ENCODE measurements at places on chromosomes 7 and 10.

DNA sequence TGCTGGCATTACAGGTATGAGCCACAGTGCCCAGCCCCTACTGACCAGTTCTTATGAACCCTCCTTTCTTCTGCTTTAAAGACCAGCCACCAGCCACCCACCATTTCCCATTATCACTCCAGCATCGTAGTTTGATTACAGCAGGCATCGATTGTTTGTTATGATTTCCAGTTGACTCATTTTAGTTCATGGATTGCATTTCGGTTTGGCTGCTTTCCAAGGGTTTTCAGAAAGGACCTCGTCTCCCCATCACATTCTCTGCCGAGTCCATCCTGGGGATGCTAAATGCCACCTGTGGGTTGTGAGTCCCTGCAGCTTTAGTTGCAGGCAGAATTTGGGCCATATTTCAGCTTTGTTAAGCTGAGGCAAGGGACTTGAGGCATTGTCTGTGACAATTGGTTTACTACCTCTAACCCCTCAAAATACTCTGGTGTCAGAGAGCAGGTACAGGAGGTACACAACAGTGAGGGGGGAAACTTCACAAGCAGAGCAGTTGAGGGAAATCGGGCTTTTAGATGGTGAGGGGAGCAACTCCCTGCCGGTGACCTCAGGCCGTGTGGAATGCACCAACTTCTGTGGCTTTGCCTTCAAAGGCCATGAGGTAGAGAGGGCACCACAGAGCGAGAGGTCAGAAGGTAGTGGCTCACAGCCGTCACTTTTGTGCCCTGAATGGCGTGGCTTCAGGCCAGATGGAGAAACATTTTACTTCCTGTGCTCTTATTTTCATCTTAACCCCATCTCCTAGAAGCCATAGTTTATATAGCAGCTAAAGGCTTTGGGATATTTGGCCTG lies 203.8 kb downstream of the CCDC3 start:
- no peak for DNase-seq

DNA sequence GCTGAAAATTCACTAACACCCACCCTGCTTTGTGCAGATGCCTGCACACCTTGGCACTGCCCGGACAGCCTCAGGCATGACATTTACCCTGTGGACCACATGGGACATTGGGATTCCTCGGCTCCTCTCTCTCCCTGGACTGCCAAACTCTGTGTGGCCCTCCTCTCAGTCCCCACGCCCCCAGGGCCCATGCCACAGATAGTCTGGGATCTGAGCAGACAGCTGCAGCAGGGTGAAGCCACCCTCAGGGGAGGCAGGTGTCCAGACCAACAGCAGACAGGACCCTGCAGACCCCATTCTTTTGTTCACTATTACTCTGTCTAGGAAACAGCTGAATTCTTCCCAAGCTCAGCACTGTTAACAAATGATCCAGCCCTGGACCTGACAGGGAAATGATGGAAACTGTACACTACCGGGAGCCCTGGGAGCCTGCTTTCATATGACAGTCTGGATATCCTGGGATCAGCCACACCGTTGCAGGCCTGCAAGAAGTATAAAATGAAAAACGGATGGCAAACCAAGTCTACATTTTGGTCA lies 83.4 kb downstream of the VOPP1 start:
- DNase-seq = no peak

DNA sequence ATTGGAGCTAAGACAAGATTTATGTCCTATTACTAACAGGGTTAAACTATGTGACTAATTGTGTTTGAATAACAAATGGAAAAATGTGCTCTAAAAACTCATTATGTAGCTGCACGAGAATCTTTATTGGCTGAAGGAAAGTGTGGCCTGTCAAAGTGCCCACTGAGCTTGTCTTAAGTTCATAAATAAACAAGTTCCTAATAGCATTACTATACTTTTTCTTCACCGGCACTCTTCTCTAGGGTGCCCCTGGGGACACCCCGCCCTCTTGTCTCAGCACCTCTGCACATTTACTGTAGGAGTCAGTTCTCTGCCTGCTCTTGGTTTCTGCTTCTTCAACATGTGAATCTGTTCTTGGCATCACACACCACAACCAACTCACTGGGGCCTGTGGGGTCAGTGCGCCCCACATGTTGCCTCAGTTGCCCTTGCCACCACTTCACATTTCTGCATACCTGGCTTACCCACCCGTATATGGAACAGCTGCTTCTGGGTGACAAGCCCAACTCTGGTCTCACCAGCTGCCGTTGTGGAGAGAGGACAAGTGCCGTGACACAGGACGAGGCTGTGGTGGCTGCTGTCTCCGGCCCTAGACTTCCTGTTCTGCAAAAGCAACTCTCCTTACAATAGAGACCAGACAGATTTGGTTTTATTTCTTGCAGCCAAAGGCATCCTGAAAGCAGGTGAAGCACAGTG lies 96.3 kb upstream of the DDC start:
- peak; percentile 58 for DNase-seq

GRCh38 chr10:86878983-86879713 lies 78.3 kb downstream of the MMRN2 start:
- DNase-seq = no peak

- no peak for DNase-seq
These were observed 16.5 kb downstream of the YKT6 start for GRCh38 chr7:44217223-44217714.

DNA sequence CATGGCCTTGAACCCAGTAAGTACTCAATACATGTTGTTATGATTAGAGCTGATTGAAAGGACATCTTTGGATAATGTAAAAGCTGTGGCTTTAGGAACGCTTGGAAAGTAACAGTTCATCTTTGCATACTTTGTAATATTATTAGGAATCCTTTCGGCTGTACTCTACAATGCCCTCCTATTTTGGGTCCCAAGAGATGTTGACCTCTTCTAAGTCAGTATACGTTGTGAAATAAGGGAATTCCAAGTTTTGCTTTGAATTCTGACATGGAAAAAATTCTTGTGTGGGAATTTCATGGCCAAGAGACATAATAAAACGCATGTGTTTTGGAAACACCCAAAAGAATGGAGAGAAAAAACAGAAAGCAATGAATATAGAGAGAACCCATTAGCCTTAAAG lies 7.7 kb downstream of the AGR3 start:
- DNase-seq = no peak

- DNase-seq = no peak
These were observed 75.9 kb upstream of the MAGI2 start for GRCh38 chr7:79529214-79529880.

DNA sequence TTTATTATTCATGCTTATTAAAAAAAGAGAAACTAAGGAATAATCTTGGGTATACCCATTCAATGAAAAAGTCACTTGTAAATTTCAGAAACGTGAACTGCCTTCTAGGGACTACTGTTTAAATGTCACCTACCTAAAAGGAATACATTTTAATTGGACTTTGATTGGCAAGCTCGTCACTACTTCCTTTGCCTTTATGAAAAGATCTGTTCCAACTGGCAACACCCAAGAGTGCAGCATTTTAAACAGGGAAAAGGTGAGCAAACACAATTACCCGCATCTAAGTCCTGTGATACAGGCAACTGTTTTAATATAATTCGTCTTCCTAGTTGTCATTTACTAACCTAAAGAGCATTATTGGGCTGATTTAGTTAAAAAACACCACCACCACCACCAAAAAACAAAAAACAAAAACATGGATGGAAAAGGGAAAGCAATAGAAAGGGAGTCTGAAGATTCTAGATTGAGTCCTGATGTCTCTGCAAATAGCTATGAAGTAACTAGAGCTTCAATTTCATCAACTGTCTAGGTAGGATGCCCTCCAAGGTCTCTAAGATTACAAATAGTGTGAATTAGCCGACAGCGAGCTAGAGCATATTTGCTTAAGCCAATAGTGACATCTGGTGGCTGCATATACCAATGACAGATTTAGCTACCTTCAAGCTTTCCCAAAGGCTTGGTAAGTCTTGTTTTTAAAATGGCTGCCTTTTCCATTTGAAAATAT lies 33.8 kb upstream of the ICA1 start:
- DNase-seq = peak; percentile 67

DNA sequence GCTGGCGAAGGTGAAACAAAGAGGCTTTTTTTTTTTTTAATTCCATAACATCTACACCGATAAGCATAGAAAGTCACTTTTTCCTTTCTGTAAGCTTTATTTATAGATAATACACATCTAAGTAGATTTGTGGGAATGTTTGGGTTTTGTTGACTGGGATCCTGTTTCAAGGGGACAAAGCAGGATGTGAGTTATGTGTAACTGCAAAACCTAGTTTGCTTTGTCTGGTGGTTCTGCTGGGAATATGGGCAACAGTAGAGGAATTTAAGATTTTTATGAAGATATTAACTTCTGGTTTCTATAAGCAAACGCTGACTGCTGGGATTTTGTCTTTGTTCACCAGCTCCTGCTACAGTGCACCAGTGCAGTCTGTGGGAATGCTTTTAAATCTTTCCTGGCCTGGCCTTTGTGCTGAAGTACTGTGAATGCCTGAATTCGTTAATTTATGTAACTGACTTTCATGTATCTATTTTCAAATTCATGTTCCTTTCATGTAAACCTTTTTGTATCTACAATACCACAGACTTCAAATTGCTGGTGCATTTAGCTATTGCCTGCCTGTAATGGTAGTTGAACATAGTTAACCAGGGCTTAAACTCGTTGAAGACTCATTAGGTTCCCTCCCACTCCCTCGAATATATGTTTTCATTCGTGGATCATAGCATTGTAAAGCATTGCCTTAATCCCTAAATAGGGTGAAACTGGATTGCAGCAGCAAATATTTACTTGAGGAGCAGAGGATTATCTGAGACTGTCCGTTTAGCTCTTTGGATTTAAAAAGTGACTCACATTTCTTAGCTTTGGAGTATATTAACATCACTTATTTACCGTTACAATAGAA lies 1.5 kb downstream of the KLHL7 start:
- no peak for DNase-seq

- DNase-seq = no peak
These were observed 29.6 kb downstream of the COL13A1 start for GRCh38 chr10:69831231-69831855.

DNA sequence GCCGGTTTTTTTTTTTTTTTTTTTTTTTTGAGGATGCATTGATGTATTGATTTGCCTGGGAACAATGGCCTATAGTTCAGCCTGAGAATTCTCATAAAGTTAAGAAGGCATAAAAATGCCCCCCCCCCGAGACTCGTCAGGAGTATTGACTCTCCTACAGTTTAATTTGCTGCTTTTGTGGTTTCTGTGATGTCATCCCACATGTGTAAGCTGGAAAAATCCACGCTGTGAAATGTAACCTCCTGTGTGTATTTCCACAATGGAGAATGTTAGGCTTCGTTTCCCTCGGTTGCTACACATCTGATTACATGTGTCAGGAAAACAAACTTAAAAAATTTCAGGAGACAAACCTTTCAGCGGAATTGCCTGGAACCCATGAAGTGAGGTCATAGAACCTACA lies 117.9 kb downstream of the FANK1 start:
- DNase-seq = no peak

GRCh38 chr10:1629326-1630198 lies 107.8 kb downstream of the ADARB2 start:
- DNase-seq = no peak

GRCh38 chr10:44173608-44173894 lies 211.3 kb downstream of the CXCL12 start:
- DNase-seq = no peak

- DNase-seq = no peak
These were observed 94.9 kb downstream of the MARCHF5 start for GRCh38 chr10:92385831-92386230.

DNA sequence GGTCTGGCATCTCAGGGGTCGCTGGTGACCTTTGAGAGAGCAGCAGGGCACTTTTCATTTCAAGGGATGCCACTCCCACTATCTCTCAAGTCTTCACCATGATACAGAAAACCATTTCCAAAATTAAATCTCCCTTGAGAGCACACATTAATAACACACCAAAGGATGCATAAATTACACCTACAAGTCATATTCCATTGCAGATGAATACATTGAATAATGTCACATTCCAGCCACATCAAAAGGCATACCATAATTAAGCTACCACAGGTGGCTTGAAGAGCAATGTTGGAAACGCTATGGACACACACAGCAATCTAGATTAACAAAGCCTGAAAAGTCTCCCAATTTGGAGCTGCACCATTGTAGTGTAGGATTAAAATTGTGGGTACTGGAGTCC lies 353.3 kb upstream of the ZMIZ1 start:
- DNase-seq = no peak

DNA sequence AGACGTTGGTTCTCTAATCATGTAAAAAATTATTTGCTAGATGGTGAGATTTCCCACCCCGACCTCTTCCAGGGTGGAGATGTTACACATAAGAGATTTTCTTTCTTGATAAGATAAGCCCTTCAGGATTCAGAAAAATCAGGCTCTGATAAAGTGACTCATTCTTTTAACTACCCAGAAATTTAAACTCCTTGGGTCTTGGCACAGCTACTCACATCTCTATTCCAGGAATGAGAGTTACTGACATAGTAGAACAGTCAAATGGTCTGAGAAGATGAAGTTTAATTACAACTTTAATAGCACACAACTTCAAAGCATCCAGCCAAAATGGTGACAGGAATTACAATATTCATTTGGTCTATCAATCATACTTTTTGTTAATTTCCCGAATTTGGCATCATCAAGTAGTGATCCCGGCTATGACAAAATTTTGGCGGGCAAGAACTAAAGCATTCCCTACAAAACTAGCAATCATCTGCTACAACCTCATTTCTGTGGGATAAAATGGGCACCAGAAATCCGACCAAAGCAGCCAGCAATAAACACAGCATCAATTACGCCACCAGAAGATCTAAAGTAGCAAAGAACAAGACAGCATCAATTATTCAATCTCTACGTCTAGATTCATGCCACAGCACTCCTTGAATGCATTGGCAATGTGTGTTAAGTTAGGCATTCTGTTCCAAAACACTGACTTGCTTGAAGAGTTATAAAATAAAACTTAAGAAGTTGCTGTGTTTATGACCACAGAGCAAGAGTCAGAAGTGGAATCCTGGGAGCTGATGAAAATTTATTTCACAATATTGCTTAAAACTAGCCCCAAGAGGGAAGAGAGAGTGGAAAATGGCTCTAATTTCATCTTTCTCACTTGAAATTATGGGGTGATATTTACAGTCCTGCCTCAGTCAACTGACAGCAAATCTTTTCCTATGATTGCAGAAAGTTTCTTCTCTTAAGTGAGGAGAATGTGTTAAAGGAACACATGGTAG lies 565.7 kb upstream of the ANKRD30A start:
- no peak for DNase-seq

DNA sequence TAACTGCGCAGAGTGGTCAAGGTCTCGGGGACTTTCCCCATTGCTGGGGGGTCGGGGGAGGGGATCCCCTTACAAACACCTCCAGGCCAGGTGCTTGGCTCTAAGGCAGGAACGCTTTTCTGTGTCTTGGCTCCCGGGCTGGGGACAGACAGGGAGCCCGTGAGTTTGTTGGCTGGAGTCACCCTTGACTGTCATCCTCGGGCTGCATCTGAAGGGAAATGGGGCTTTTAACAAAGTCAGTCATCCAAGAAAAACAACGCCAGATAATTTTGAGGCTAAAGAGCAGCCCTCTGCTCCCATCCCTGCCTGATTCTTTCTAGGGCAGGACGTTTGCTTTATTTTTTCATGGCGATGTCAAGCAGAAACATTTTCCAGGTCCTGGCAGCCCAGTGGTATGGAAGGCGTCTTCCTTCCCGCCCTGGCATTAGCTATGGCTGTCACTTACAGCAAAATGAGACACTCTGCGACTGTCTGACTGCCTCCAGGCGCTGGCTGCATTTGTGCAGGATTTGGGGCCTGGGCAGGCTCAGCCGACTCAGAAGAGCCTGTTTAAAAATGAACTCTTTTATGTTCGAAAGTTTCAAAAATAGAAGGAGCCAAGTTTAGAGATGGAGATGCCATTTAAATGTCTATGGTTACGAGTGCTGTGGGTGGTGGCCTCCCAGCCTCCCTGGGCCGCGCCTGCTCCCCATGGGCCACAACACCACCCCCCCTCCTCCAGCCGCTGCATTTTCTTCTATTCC lies 54.7 kb upstream of the TNS3 start:
- no peak for DNase-seq

GRCh38 chr10:28661035-28661434 lies 16.3 kb upstream of the BAMBI start:
- DNase-seq = no peak
